NCI-H1694 treated with DMSO at 0.1 percent for 48 hours (cell line): ENCODE measurements at places on chromosomes 7 and 10.

DNA sequence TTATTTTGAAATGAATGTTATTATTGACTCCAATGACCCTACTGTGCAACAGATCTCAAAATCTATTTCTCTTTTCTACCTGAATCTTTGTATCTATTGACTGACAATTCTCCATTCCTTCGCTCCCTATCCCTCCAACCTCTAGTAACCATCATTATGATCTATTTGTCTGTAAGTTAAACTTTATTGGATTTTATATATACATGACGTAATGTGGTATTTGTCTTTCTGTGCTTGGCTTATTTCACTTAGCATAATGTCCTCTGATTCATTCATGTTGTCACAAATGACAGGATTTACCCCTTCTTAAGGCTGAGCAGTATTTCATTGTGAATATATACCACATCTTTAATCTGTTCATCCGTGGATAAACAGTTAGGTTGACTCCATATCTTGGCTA lies 200.4 kb upstream of the SORCS1 start:
- no peak for DNase-seq

DNA sequence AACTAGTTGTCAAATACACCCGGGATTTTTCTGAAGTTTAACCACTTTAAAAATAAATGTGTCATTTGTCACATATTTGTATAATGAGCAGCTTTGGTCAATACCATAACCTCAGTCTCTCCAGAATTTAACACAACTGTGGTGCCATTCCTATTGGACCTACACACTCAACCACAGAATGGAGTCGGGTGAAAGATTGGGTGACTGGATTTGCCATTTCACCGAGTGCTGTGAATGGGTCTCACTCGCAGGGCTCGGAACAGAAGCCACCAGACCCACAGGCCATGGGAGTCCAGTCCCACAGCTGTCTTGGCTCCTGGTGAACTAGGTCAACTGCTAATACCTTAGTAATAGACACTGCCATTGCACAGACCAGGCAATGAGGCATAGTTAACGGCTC lies 298.4 kb downstream of the CCDC3 start:
- DNase-seq: no peak

GRCh38 chr10:75314570-75314969 lies 78.8 kb upstream of the COMTD1 start:
- DNase-seq: no peak

GRCh38 chr7:154869436-154869835 lies 133.5 kb downstream of the PAXIP1 start:
- no peak for DNase-seq

GRCh38 chr10:34701194-34701593 lies 113.9 kb downstream of the PARD3 start:
- DNase-seq: no peak

- no peak for DNase-seq
Observed at GRCh38 chr7:106819546-106819945, 45.5 kb upstream of the PIK3CG start.
